Activated CD8-positive, alpha-beta memory T cell treated with anti-CD3 and anti-CD28 coated beads, Interleukin-2, amount 10 ng/mL, durations not matched to agents 7 days and 5 days (primary cell): ENCODE measurements at places on chromosomes 16 and 17. TPM values are rescaled to one million over a fixed set of nuclear protein-coding genes. Genes with fewer than 3 reads are reported as not detected.

The NACA2 gene
- not detected for total RNA-seq

The C17orf75 gene
- 39.0 TPM for total RNA-seq

The CCDC200 gene
- total RNA-seq = not detected

The CCL17 gene
- total RNA-seq = not detected

The KRT222 gene
- total RNA-seq = not detected

The LRRC37A gene
- total RNA-seq = 8.0 TPM

The ST3GAL2 gene
- total RNA-seq = 23.6 TPM

The KRT24 gene
- total RNA-seq = not detected

The MT1A gene
- total RNA-seq = not detected

The MMP15 gene
- 1.1 TPM for total RNA-seq

The GAS2L2 gene
- not detected for total RNA-seq

The CHAD gene
- not detected for total RNA-seq

The ZG16 gene
- total RNA-seq = not detected

The CES5A gene
- not detected for total RNA-seq

The OTOA gene
- 0.09 TPM for total RNA-seq

The USP22 gene
- 120 TPM for total RNA-seq

The CCL8 gene
- not detected for total RNA-seq

The ZNF385C gene
- 0.12 TPM for total RNA-seq

The TMEM238L gene
- total RNA-seq = not detected

The NPTX1 gene
- 8.0 TPM for total RNA-seq

The C16orf89 gene
- not detected for total RNA-seq

The ZSCAN10 gene
- 0.23 TPM for total RNA-seq

The USP7 gene
- total RNA-seq = 179 TPM

The TMEM170A gene
- total RNA-seq = 31.1 TPM

The ARL5C gene
- total RNA-seq = 0.35 TPM

The VMO1 gene
- 0.50 TPM for total RNA-seq

The WNT3 gene
- not detected for total RNA-seq

The ARHGAP44 gene
- total RNA-seq = not detected

The NOG gene
- not detected for total RNA-seq

The MLX gene
- total RNA-seq = 54.8 TPM

The MYO1C gene
- total RNA-seq = 50.6 TPM

The RSKR gene
- total RNA-seq = 25.4 TPM

The B3GNT9 gene
- 5.6 TPM for total RNA-seq
